ENCODE measurements at places on chromosomes 6 and 20.
A peak's percentile ranks its signal among the peaks of the same experiment; 100 is the strongest.

GRCh38 chr6:134046054-134046453, 6.4 kb downstream of the SLC2A12 start:
- DNase-seq: no peak

GRCh38 chr20:11112832-11113231, 439.0 kb upstream of the JAG1 start:
- peak; percentile 92 for DNase-seq

DNA sequence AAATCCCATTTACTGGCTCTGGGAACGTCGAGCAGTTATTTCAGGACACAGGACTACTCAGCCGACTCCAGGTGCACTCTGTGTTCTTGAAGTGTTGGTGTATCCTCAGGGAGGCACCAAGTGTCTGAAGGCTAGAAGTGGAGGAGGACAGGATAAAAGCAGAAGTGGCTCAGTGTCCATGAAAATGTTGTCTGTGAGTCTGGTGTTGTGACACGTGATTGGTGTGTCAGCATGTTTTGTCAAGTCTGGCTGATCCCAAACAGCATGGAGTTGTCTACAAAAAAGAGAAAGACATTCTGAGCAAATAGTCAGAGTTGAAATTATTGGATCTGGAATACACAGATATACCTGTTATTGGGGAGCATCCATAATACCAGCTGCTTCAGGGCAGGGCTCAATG, 30.3 kb downstream of the SCGN start:
- no peak for DNase-seq

- DNase-seq: no peak
These were observed 23.1 kb downstream of the OTOR start for GRCh38 chr20:16771213-16771612.

GRCh38 chr6:7916959-7917358, 6.4 kb upstream of the TXNDC5 start:
- DNase-seq: no peak

- DNase-seq: no peak
These were observed 2.3 kb downstream of the ARID1B start for GRCh38 chr6:156779206-156780094.

GRCh38 chr6:77461796-77462195, 1.5 kb downstream of the HTR1B start:
- no peak for DNase-seq

DNA sequence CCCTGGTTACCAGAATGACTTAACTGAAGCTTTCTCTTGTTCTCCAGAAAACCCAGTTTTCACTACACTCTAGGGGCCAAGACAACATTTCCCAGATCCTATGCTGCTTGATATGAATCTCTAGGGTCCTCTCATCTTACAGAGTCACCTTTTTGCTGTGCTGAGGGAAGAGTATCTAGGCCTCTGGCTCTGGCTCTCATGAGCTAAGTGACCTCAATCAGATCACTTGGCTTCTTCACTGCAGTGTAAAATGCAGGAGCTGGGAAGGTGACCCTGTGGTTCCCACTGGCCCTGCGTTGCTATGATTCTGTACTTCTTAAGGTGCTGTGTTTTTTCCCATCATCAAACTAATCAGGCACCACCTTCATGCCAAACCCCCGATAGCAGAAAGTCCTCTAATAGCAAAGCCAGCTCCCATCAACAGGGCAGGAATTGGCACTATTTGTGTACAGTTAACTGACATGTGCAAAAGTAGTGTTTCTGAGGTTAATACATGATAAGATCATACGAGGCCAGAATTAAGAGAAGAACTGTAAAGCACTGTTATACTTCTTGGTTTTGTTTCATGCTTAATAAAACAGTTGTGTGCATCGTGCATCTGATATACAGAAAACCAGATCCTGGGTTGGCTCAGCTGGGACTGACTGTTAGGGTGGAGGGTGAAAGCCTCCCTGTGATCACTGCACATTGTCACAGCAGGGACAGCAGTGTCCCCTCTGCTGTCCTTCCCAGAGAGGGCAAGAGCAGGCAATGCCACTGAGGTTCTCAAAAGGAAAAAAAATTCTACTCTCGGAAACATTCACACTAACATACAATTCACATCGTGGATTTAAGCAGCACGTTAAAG, 46.7 kb downstream of the CNKSR3 start:
- DNase-seq: no peak

GRCh38 chr20:44006578-44006977, 91.9 kb downstream of the TOX2 start:
- no peak for DNase-seq

- DNase-seq: no peak
These were observed 621.9 kb upstream of the GJE1 start for GRCh38 chr6:141510803-141511202.

DNA sequence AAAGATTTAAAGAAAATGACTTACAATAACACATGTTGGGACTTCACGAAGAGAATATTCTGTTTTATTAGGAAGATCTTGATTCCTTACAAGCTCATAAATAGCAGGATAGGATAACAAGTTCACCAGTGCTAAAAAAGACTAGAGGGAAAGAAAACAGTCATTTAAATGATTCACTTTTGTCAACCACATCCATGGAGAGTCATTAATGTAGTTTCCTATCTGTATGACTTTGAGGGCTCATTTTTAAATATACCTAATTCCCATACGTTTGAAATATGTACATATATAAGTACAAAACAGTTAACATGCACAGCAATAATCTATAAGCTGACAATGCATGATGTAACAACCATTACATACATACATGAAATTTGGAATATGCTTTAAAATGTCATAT, 111.1 kb downstream of the TBC1D32 start:
- no peak for DNase-seq

DNA sequence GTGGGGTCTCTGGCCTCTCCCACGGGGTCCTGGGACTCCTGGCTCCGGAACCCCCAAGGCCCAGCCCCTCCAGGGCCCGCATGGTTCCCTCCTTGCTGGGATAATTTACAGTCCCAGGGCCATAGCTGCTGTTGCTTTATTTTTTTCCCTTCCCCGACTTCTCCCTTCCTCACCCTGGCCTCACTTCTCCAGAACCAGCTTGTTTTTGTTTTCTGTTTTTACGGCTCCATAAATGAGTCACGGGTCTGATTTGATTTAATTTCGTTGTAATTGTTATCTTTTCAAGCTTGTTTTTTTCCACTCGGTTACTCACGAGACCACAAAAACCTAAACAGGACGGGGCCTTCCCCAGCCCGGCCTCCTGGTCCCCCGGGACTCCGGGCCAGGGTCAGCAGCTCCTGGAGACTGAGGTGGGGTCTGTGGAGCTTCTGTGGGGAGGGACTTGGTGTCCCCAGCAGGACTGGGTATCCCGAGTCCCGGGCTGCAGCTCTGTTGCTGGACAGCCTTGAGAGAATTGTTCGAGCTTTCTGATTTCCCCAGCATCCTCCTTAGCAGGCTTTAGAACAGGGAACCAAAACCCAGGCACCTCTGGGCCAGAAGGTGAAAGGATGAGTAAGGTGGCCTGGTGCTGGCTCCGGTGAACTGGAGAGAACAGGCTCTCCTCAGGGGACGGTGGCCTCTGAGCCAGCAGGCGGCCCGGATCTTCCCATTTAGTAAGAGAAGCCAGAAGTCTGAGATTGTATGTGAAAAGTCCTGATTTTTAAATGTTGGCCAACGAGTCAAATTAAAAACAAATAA, 94.9 kb downstream of the CEBPB start:
- DNase-seq: no peak

DNA sequence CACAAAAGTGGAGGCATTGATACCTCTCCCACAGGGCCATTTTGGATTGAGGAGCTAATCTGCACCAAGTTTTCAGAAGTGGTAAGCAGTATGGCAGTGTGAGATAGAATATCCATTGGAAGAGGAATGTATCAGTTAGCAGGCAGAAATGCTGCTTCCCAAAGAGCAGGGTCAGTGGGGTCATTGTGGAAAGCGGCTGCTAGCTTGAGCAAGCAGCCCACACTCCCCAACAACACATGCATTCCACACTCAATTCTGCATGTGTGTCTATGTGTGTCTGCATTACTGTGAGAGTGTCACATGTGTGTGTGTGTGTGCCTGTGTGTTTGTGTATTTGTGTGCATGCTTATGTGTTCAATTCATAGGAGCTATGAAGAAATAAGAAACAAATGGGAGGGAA, 190.9 kb upstream of the FOXA2 start:
- no peak for DNase-seq

- no peak for DNase-seq
These were observed 244.8 kb upstream of the CDYL start for GRCh38 chr6:4531406-4531805.

GRCh38 chr20:33878583-33878982, 67.4 kb downstream of the CHMP4B start:
- no peak for DNase-seq

DNA sequence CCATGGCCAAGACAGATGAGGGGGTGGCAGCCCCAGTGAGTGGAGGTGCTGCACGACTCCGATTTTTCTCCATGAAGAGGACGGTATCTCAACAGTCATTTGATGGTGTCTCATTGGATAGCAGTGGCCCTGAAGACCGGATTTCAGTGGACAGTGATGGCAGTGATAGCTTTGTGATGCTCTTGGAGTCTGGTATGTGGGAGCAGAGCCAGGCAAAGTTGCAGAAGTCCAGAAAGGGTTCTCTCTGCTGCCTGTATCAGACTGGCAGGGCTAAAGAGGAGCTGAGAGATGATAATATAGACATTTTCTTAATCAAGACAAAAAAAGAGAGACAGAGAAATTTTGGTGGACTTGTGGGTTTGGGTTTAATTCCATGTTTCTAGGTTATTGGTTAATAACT, 23.8 kb downstream of the TAF11 start:
- DNase-seq: no peak

- no peak for DNase-seq
These were observed 27.1 kb downstream of the MRPL14 start for GRCh38 chr6:44100088-44100550.

DNA sequence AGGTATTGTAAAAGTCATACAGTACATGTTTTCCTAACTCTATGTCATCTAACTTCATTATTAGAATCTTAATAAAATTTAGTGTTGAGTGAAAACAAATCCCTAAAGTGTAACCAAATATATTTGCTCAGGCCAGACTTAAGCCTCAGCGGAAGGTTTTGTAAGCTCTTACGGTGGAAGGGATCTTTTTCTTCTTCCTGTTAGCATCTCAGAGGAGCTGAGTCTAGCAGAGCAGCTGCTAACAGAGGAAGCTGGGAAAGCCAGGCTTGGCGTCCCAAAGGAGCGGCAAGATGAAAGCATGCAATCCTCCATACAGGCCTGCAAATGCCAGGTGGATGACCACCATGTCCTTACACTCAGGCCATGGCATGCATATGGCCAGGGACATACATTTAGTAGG, 72.4 kb downstream of the ADTRP start:
- no peak for DNase-seq

- DNase-seq: no peak
These were observed 719.6 kb downstream of the TBC1D32 start for GRCh38 chr6:120614723-120615122.

DNA sequence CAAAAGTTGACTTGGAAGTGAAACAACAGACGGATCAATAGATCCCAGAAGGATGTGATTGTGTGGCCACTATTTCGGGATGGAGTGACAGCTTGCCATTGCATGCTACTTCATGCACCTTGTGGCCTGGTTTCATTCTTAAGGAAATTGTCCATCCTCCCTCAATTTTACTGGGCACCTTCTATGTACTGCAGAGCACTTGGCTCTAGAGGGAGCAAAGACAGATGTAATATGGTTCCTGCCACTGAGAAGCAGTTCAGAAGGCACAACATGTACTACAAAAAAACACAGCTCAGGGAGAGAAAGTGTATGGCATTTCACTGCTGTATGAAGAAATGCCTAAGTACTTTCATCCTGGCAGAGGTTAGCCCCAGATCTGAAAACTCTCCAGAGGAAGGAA, 91.9 kb downstream of the FOXA2 start:
- no peak for DNase-seq

DNA sequence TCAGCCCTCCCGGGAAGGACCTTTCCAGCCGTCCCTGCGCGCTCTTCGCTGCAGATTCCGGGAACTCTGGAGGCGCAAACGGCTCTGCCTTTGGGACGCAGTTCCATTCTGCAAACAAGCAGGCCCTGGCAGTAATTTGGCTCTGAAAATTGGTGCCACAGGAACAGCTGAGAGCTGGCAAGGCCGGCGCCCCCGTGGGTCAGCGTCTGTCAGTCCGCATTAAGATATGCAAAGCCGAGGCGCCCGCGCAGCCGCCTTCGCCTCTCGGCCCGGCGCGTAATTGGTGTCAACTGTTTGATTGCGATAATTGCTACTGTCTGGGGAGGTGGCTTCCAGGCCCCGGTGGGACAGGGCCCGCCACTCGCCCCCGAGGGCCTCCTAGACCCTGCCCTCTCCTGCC, 73.6 kb downstream of the NCR2 start:
- DNase-seq: no peak

GRCh38 chr20:21632735-21633053, 72.8 kb upstream of the PAX1 start:
- DNase-seq: no peak

GRCh38 chr6:21909321-21909720, 315.8 kb downstream of the SOX4 start:
- DNase-seq: no peak

- no peak for DNase-seq
These were observed 545 bp downstream of the ACTR5 start for GRCh38 chr20:38748861-38749149.

DNA sequence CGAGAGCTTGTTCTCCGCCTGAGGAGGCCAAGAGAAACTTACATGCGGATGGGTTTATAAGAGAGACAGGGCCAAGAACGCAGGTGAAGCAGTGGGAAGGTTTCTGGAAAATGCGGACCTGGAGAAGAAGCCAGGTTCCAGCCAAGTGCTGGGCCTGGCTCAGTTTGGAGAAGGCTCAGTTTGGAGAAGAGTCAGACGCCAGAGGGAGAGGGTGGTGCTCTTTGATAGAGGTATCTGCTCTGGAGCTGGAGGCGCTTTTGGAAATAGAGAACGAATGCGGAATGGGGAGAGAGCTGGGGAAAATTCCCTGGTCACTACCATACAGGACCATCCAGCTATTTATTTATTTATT, 753 bp downstream of the RSPH9 start:
- no peak for DNase-seq

- DNase-seq: peak; percentile 56
These were observed 132.2 kb upstream of the RREB1 start for GRCh38 chr6:6975459-6976111.

Data from DMS153 (cell line).